ENCODE measurements at places on chromosomes 12 and 14. TPM values are rescaled to one million over a fixed set of nuclear protein-coding genes. Genes with fewer than 3 reads are reported as not detected.

- H3K27me3 ChIP-seq, result no peaks in the 10 kb centered on the region
- H3K4me3 ChIP-seq, result no peak overlapping the region
- no peaks in the 10 kb centered on the region for H3K4me1 ChIP-seq
- H3K27ac ChIP-seq, result no peak overlapping the region
- peaks cover 4% of the 10 kb centered on the region for H3K36me3 ChIP-seq
- no peak for DNase-seq
Measured at GRCh38 chr14:63614679-63615363, 26.9 kb downstream of the WDR89 start.

- no peak overlapping the region for H3K27ac ChIP-seq
- peaks cover 29% of the 10 kb centered on the region for H3K36me3 ChIP-seq
- peaks cover 13% of the 10 kb centered on the region for H3K4me1 ChIP-seq
Measured at GRCh38 chr14:23056145-23056955, 970 bp downstream of the CDH24 start.

DNA sequence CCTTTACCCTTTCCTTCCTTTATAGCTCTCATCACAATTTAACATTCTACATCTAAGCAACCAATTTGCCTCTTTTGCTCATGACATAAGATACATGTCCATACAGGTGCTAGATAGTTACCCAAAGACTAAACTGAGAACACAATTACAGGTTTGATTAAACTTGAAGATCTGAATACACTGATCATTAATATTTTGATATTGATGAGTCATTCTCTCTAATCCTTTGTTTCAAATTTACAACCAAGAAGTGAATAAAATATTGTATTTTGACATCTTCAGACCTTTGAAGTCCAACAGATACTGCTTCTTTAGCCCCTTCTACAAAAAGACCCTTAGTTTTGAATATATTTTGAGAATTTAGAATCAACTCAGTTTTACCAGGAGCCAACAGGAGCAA lies 2.6 kb downstream of the NAP1L1 start:
- no peak for DNase-seq
- H3K4me1 ChIP-seq, result peaks cover 10% of the 10 kb centered on the region
- no peak overlapping the region for H3K4me3 ChIP-seq
- H3K27ac ChIP-seq, result no peak overlapping the region
- H3K36me3 ChIP-seq, result peaks cover 2% of the 10 kb centered on the region

GRCh38 chr12:57087691-57088353 lies 1.1 kb upstream of the NAB2 start:
- peak overlapping the region; percentile 92 for H3K27ac ChIP-seq
- H3K4me1 ChIP-seq, result peaks cover 20% of the 10 kb centered on the region
- H3K4me3 ChIP-seq, result peak overlapping the region; percentile 76
- no peaks in the 10 kb centered on the region for H3K27me3 ChIP-seq

POTEG gene
- polyA plus RNA-seq, result not detected

ZNF384 gene
- polyA plus RNA-seq, result 86.3 TPM

- no peak for DNase-seq
- no peak overlapping the region for H3K4me3 ChIP-seq
- H3K4me1 ChIP-seq, result no peaks in the 10 kb centered on the region
- no peaks in the 10 kb centered on the region for H3K36me3 ChIP-seq
- H3K27ac ChIP-seq, result no peak overlapping the region
Measured at GRCh38 chr12:102484428-102484958, 4.1 kb upstream of the IGF1 start.

DNA sequence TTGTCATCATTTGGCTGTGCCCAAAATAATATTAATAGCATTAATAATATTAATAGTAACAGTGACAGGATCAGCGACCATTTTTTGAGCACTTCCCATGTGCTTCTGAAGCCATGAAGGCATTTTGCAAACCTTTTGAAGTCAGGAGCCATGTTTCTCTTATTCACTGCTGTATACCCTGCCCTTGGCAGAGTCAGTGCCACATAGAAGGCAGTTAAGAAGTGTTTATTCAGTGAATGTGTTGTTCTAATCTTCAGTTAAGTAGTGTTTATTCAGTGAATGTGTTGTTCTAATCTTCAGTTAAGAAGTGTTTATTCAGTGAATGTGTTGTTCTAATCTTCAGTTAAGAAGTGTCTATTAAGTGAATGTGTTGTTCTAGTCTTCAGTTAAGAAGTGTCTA lies 319.7 kb upstream of the NAV3 start:
- no peaks in the 10 kb centered on the region for H3K36me3 ChIP-seq
- H3K4me3 ChIP-seq, result no peak overlapping the region
- no peaks in the 10 kb centered on the region for H3K4me1 ChIP-seq
- H3K27me3 ChIP-seq, result no peaks in the 10 kb centered on the region
- no peak for DNase-seq

GRCh38 chr12:54356951-54357356 lies 7.3 kb downstream of the GPR84 start:
- H3K4me1 ChIP-seq, result peaks cover 21% of the 10 kb centered on the region
- H3K27me3 ChIP-seq, result no peaks in the 10 kb centered on the region
- peak overlapping the region; percentile 11 for H3K27ac ChIP-seq
- H3K36me3 ChIP-seq, result peaks cover 3% of the 10 kb centered on the region

GRCh38 chr14:71586131-71586897 lies 345.9 kb upstream of the RGS6 start:
- H3K4me1 ChIP-seq, result no peaks in the 10 kb centered on the region
- peak overlapping the region; percentile 18 for H3K4me3 ChIP-seq
- H3K36me3 ChIP-seq, result no peaks in the 10 kb centered on the region
- no peaks in the 10 kb centered on the region for H3K27me3 ChIP-seq
- DNase-seq, result peak; percentile 12

PMCH gene
- 0.18 TPM for polyA plus RNA-seq

LAG3 gene
- 2.1 TPM for polyA plus RNA-seq

- H3K4me1 ChIP-seq, result no peaks in the 10 kb centered on the region
- DNase-seq, result no peak
- H3K27ac ChIP-seq, result no peak overlapping the region
- H3K4me3 ChIP-seq, result no peak overlapping the region
Measured at GRCh38 chr12:113305281-113305856, 29.5 kb downstream of the SLC8B1 start.

DNA sequence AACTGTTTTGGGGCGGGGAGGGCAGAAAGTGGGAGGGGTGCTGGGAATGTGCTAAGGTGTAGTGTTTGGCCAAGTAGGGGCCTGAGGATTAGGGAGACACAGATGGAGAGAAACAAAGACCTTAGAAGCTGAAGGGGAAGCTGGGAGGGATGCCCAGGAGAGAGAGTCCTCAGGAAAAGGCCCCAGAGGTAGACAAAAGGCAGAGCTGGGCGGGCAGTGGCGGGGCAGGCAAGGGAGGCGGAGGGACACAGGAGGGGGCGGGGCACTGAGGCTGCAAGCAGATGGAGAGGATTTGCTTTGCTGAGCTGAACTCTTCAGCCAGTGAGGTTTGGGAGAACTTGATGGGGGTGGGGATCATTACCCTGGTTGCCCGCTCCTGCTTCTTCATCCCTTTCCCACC lies 2.8 kb downstream of the PTMS start:
- H3K4me1 ChIP-seq, result peaks cover 38% of the 10 kb centered on the region
- DNase-seq, result no peak
- peaks cover 26% of the 10 kb centered on the region for H3K36me3 ChIP-seq
- H3K27me3 ChIP-seq, result peaks cover 8% of the 10 kb centered on the region
- H3K27ac ChIP-seq, result peak overlapping the region; percentile 39
- peak overlapping the region; percentile 82 for H3K4me3 ChIP-seq

LRP1-AS gene
- polyA plus RNA-seq, result 1.7 TPM

DNA sequence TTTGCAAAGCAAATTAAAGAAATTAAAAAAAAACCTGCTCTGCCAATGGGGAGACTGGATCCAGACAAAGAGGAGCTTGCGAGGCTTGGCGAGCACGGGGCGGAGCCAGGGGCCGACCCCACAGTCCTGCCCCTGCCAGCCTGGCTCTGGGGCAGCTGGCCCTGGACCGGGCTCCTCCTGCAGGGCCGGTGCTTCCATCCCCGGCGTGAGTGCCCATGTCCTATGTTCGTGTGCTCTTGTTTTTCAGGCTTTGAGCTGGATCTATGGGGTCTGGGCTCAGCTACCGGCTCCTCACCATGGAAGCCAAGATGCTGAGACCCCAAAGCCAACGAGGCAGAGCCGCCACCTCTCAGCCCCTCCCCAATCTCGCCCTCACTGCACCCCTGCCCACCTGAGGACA lies 176.8 kb downstream of the KIF26A start:
- H3K4me1 ChIP-seq, result no peaks in the 10 kb centered on the region
- DNase-seq, result no peak
- H3K36me3 ChIP-seq, result no peaks in the 10 kb centered on the region
- no peak overlapping the region for H3K4me3 ChIP-seq
- H3K27me3 ChIP-seq, result no peaks in the 10 kb centered on the region

AMN gene
- polyA plus RNA-seq, result 327 TPM

DNA sequence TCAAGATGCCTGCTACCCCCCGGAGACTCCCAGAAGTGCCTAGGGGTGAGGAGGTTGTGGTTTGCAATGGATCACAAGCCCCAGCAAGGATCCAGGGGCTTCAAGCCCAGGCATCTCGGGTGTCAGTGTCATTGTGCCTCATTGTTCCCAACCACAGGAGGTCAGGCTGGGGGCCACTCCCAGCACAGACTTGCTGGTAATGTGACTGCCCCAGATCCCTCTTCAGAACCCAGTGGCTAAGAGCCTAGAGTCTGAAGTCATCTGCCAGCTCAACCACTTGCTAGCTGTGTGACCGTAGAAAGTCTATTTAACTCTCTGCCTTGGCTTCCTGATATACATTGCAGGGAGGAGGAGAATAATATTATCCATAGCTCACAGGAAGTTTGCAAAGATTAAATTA lies 7.7 kb upstream of the ASB2 start:
- no peaks in the 10 kb centered on the region for H3K27me3 ChIP-seq
- peaks cover 10% of the 10 kb centered on the region for H3K4me1 ChIP-seq
- H3K36me3 ChIP-seq, result no peaks in the 10 kb centered on the region
- no peak overlapping the region for H3K4me3 ChIP-seq

GRCh38 chr12:10098791-10099190 lies at the start of gene CLEC1A:
TSS of gene CLEC1A (minus strand) at chr12:10098985. CDS start at chr12:10098922, 63 bp downstream.
- DNase-seq, result no peak
- H3K27ac ChIP-seq, result peak within 1 kb of the TSS; percentile 54
- H3K36me3 ChIP-seq, result no peaks in the 10 kb centered on the region
- H3K27me3 ChIP-seq, result no peaks in the 10 kb centered on the region

GRCh38 chr14:76717508-76718290 lies 43.6 kb upstream of the VASH1 start:
- no peaks in the 10 kb centered on the region for H3K27me3 ChIP-seq
- no peak for DNase-seq
- no peaks in the 10 kb centered on the region for H3K36me3 ChIP-seq
- peaks cover 2% of the 10 kb centered on the region for H3K4me1 ChIP-seq
- H3K4me3 ChIP-seq, result no peak overlapping the region
- no peak overlapping the region for H3K27ac ChIP-seq

TBX5 gene
- not detected for polyA plus RNA-seq

GRCh38 chr12:101697930-101698799 lies 725 bp downstream of the CHPT1 start:
- no peaks in the 10 kb centered on the region for H3K36me3 ChIP-seq
- peak; percentile 39 for DNase-seq
- peak overlapping the region; percentile 84 for H3K4me3 ChIP-seq
- peaks cover 10% of the 10 kb centered on the region for H3K4me1 ChIP-seq
- peak overlapping the region; percentile 92 for H3K27ac ChIP-seq

DNA sequence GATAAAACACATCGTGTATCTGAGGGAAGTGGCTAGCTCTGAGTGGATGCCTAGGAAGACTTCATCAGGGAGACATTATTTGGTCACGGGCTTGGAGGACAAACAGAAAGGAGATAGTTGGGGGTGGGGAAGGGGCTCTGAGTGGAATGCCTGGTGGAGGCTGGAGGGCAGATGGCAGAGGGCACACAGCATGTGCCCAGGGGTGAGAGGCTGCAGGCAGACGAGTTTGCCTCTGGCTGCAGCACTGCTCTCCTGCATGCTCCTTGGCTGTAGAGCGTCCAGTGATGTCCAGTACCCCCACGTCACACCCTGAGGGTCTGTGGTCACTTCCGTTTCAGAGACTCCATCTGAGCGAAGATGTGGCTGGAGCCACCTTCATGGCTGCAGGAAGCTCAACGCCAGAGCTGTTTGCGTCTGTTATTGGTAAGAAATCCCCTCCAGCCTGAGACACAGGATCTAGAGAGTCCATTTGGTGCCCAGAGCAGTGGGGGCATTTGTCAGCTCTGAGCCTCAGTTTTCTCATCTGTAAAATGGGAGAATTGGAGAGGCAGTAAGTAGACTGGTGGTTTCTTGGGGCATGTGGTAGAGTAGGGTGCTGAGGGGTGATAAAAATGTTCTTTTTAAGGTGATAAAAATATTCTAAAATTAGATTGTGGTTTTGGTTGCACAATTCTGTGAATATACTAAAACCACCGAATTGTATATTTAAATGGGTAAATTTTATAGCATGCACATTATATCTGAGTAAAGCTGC lies 71.7 kb upstream of the RIN3 start:
- no peak for DNase-seq
- H3K36me3 ChIP-seq, result no peaks in the 10 kb centered on the region
- no peak overlapping the region for H3K27ac ChIP-seq

DNA sequence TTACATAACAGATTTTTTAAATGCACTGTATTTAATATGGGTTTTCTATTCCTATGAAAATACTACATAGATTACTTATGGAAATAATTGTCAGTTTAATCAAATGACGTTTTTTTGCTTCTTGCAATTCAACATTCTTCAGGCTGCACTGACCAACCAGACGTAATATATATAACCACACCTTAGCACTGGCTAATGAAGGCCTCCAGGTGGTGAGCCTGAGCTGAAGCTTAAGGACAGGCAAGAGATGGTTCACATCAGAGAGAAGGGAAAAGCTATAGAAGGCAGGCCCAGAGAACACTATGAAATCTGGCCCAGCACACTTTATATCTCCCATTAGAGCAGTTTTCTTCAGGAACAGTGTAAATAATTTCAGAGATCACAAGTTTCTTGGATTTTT lies 2.8 kb upstream of the MDGA2 start:
- H3K27ac ChIP-seq, result no peak overlapping the region
- DNase-seq, result no peak
- no peaks in the 10 kb centered on the region for H3K36me3 ChIP-seq
- peaks cover 59% of the 10 kb centered on the region for H3K27me3 ChIP-seq

AMDHD1 gene
- polyA plus RNA-seq, result 2.7 TPM

- no peaks in the 10 kb centered on the region for H3K4me1 ChIP-seq
- peaks cover 36% of the 10 kb centered on the region for H3K36me3 ChIP-seq
- H3K4me3 ChIP-seq, result no peak overlapping the region
- no peak for DNase-seq
Measured at GRCh38 chr12:130796985-130797686, 41.9 kb downstream of the STX2 start.

DNA sequence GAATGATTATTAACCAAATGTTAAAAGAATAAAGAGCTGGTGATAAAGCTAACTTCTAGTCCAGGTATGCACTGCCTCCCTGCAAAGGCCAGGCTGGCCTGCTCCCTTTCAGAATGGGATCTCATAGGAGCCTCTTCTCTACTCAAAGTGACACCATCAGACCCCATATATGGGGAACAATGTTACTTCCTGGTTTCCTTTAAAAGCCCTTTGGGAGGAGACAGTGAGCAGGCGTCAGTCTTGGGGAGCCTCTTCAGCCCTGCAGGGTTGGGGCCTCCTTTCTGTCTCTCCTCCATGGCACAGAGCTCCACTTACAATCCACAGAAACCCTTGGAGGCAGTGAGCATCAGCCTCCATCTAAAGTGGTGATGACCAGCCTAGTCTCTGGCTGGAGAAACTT lies 17.3 kb upstream of the GPRC5A start:
- H3K36me3 ChIP-seq, result no peaks in the 10 kb centered on the region
- no peaks in the 10 kb centered on the region for H3K27me3 ChIP-seq
- no peak for DNase-seq
- H3K4me3 ChIP-seq, result no peak overlapping the region
- no peak overlapping the region for H3K27ac ChIP-seq

HOXC6 gene
- 13.6 TPM for polyA plus RNA-seq

All from large intestine (tissue), 12 donors.